Activated B cell treated with CpG ODN at 0.5 μM for 24 hours (primary cell): ENCODE measurements at places on chromosomes 5 and 9. TPM values are rescaled to one million over a fixed set of nuclear protein-coding genes. Genes with fewer than 3 reads are reported as not detected.

The LURAP1L gene
- total RNA-seq = not detected in 2 replicates

The TPPP gene
- 0.04 TPM in 1 of 2 replicates, not detected in the other for total RNA-seq

The SPATA31D4 gene
- not detected in 2 replicates for total RNA-seq

GRCh38 chr9:102507044-102507687, 488.0 kb upstream of the CYLC2 start:
- DNase-seq = no peak
- no peaks in the 10 kb centered on the region for H3K36me3 ChIP-seq
- H3K4me1 ChIP-seq = no peaks in the 10 kb centered on the region
- no peak overlapping the region for H3K4me3 ChIP-seq
- H3K27me3 ChIP-seq = no peaks in the 10 kb centered on the region
- no peak overlapping the region for H3K27ac ChIP-seq

GRCh38 chr9:125407432-125407973, 145.9 kb downstream of the GAPVD1 start:
- H3K4me1 ChIP-seq = peaks cover 16% of the 10 kb centered on the region
- H3K27ac ChIP-seq = peak overlapping the region; percentile 37
- no peaks in the 10 kb centered on the region for H3K36me3 ChIP-seq
- H3K27me3 ChIP-seq = peaks cover 23% of the 10 kb centered on the region
- DNase-seq = no peak

DNA sequence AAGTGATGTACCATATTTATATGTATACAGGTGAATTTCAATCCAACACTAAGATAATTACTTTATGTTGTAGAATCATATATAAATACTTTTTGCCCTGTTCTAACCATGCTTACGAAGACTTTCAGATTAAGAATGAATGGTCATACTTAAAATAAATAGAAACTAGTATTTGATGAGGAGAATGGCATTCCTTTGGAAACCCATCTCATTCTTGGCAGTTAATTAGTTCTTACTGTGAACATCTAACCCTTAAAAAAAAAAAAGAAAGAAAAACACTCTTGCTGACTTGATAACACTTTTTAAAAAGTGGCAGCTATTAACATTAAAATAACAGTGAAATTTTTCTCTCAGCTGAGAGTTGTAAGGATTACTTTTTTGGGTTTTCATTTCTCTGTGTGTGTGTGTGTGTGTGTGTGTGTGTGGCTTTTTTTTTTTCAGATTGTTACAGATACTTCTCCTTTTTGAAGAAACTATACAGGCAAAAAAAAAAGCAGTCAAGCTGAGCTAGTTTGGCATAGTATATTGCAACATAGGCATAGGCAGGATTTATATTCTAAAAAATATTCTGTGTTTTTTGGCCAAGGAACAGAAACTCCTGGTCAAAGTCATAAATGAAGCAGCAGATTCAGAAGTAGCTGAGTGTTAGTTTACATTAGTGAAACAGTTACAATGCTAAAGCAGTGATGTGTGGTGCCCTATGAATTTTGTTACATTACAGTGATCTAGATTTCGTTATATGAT, 163.5 kb downstream of the CD180 start:
- no peaks in the 10 kb centered on the region for H3K27me3 ChIP-seq
- H3K36me3 ChIP-seq = no peaks in the 10 kb centered on the region
- no peak overlapping the region for H3K27ac ChIP-seq
- peaks cover 9% of the 10 kb centered on the region for H3K4me1 ChIP-seq
- no peak for DNase-seq

DNA sequence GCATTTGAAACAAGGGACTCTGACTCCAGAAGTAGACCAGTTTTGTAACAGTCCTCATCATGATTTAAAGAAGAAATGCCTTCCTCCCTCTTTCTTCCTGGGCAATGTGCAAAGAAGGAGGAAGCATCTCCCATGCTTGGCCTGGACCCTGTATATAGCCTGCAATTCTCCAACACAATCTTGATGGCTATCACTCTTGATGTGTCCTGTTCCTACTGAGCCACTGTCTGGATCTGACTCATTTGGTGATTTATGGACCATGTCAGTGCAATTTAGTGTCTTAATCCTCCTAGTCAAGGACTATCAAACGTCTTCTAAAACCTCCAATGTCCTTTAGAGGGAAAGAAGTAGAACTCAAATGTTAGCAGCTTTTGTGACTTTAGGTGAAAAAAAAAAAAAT, 697.3 kb downstream of the TLR4 start:
- no peak for DNase-seq
